ENCODE measurements at places on chromosomes 1 and 21.

- DNase-seq = no peak
These were observed 635 bp upstream of the SYNJ1 start for GRCh38 chr21:32728456-32728839.

GRCh38 chr1:204524986-204525385, 8.8 kb downstream of the MDM4 start:
- no peak for DNase-seq

GRCh38 chr1:200891774-200892157, 2.9 kb upstream of the INAVA start:
- DNase-seq = no peak

GRCh38 chr1:182679684-182680083, 4.7 kb downstream of the RGS8 start:
- no peak for DNase-seq

GRCh38 chr1:46969014-46969619, 27.8 kb upstream of the CYP4A11 start:
- no peak for DNase-seq

DNA sequence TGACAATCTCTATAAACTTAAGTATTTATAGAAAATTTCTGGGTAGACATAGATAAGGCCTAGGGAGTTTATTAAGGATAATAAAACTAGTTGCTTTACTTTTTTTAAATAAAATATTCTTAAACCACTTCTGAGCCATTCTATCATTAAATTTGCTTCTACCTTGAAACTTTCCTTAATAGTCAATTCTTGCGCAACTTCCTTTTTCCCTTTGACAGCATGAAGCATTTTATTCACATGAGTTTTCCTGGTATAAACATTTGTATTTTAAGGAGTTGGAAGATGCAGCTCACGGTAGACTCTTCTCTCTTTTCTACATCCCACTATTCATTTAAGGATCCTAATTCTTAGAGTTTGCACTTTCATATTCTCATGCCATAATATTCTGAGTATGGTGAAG, 75.8 kb upstream of the DPH5 start:
- no peak for DNase-seq

- DNase-seq = no peak
These were observed 38.0 kb upstream of the ZC3H11B start for GRCh38 chr1:219650880-219651279.

GRCh38 chr1:30929135-30929889, 20.8 kb upstream of the SDC3 start:
- DNase-seq = no peak

DNA sequence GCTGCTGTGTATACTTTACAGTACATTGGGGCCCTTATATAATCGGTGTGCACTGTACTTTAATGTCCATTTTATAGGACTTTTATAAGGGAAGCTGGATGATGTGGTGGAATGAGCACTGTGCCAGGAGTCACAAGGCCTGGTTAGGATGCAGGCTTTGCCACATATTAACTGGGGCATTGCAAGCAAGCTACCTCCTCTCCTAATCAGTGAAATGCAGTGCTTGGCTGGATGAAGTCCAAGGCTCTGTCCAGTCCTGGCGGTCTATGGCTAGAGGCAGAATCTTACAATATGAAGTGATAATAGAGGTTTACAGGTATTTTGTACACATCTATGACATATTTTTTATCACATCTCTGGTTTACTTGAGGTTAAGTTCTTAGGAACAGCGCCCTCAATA, 1.7 kb upstream of the PKP1 start:
- no peak for DNase-seq

DNA sequence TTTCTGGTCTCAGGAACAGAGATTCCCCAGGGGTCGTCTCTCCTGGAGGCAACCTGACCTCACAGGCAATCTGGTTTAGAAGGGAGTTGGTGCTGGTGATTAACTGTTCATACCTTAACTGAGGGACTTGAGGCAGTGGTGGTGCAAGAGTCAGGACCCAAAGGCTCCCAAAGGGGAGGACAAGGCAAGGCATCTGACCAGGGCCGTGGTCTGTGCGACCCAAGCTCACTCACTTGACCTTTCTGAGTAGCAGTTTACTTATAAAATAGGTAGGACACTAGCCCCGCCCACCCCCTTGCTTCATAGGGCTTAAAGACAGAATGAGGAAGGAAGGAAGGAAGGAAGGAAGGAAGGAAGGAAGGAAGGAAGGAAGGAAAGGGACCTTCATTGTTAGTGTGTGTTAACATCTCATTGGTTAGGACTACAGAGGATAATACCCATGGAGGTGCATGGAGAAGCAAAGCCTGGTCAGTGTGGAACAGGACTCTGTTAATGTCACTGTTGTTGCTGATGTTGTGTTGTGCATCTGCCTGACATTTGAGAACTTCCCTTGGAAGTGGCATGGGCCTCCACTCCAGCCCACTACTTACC, 4.6 kb upstream of the KCNA2 start:
- DNase-seq = no peak

GRCh38 chr1:160569806-160570205, 9.5 kb downstream of the CD84 start:
- DNase-seq = no peak

DNA sequence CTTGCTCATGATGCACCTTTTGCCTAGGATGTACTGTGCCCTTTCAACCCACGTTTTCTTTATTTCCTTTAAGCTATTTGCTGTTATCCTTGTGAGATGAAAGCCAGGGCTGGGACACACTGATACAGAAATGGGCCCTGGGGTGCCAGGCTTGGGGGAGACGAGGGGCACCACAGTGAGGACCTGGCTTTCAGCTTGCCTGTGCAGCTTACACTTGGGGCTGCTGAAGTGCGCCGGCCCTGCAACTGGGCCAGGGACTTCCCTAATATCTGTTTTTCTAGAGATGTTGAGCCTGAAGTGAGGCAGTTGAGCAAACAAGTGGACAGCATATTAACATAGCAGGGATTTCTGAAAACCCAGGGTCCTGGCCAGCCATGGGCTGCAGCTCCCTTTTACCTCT, 42.5 kb upstream of the SLC19A1 start:
- no peak for DNase-seq

Data from HFF-Myc (cell line).